Activated CD8-positive, alpha-beta memory T cell treated with anti-CD3 and anti-CD28 coated beads for 1 hour (primary cell): ENCODE measurements at places on chromosomes 4 and X.

- no peak for DNase-seq
Observed at GRCh38 chr4:165011403-165011802, 20.4 kb upstream of the TRIM60 start.

DNA sequence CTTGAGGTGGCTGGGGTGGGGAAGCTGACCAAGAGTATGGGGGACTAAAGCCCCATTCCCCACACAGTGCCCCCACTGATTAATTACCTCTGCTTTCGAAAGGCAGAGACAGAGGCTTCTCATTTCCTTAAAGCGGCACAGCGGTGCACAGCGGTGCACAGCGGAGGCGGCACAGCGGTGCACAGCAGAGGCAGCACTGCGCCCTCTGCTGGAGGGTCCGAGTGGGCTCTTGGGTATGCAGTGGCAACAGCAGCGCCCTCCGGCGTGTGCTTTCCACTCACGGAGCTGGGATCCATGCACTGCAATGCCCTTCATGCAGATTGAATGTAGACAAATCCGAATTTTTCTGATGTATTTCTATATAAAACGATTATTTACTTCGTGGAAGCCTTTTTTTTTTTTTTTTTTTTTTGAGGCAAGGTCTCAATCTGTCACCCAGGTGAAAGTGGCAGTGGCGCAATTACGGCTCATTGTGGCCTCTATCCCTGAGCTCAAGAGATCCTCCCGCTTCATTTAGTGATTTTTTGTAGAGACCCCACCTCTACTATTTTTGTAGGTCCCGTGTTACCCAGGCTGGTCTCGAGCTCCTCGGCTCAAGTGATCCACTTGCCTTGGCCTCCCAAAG, 19.7 kb upstream of the PRPS2 start:
- DNase-seq: peak; percentile 11

DNA sequence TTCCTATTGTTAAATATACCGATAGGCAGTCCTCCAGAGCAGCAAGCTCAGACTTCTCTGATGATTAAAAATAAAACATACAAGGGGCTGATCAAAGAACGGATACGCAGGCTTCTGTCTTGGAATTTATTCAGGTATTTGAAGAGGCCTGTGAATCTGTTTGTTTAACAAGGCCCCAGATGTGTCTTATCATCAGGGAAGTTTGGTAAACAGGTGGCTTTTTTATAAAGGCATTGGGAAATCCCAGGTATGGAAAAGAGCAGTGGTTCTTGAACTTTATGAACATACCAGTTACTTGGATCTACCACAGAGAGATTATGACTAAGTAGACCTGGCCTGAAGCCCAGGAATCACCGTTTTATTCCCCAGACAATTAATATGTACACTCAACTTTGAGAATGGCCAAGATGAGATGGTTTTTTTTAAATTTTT, 47.9 kb downstream of the SOWAHB start:
- no peak for DNase-seq

GRCh38 chr4:108247387-108248049, 78.8 kb upstream of the LEF1 start:
- DNase-seq: no peak

DNA sequence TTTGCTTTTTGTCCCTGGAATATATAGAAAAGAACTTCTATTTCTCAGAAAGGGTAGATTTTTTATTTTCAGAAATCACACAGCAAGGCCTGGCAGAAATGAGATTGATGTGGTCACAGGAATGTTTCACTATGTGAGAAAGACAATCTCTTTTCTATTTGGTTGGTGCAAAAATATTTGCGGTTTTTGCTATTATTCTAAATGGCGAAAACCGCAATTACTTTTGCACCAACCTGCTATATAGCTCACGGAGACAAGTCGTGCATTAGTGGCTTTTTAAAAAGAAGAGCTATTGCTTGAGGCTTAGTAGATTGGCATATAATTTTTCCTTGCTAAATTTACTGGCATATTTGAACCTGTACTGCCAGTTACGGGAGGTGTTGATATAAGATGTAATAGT, 100.4 kb downstream of the ITM2A start:
- DNase-seq: no peak

DNA sequence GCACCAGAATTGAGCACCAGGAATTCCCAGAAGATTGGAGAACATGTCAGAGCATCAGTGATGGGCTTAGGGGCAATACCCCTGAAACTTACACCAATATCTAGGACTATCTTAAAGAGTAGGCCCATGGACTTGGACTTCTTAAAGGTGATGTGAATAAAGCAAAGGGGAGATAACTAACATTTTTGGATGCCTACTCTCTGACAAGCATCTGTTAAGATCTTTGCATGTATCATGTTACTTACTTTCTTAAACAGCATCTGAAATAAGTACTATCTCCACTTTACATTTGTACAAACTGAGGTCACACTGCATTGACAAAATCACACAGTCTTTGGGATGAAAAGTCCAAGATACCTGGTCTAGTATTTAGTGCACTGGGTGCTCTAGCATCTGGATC, 258.6 kb upstream of the ARSJ start:
- no peak for DNase-seq

GRCh38 chr4:182872886-182873285, 44.3 kb downstream of the DCTD start:
- no peak for DNase-seq

GRCh38 chr4:7516773-7517144, 82.0 kb upstream of the PSAPL1 start:
- no peak for DNase-seq

DNA sequence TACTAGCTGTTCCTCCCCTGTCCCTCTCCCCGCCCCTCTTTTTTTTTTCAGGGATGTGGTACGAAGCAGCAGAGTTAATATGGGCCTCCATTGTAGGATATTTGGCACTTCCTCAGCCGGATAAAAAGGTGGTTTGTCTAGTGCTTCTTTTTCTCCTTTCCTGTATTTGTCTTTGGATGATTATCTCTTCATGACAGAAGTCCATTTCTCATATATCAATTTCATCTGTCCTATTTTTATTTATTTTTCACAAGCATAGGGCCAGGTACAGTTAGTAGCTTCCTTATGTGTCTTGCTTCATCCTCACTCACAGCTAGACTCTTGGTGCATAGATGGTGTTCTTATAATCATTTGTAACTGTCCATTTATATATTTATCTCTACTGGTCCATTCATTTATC, 89.6 kb downstream of the NEUROG2 start:
- DNase-seq: no peak

GRCh38 chr4:3121110-3121509, 46.6 kb downstream of the HTT start:
- no peak for DNase-seq

- DNase-seq: no peak
Observed at GRCh38 chr4:56289934-56290333, 97.4 kb downstream of the AASDH start.
